ENCODE measurements at places on chromosomes 1 and 21. TPM values are rescaled to one million over a fixed set of nuclear protein-coding genes. Genes with fewer than 3 reads are reported as not detected.

SELE gene
- total RNA-seq: 1.8 TPM

MPL gene
- 0.29 TPM for total RNA-seq

LINGO4 gene
- total RNA-seq: 0.13 TPM

FCRL6 gene
- not detected for total RNA-seq

UBXN10 gene
- 10.9 TPM for total RNA-seq

DCDC2B gene
- total RNA-seq: not detected

BNIPL gene
- 4.3 TPM for total RNA-seq

CSF3R gene
- 7.8 TPM for total RNA-seq

KIF26B gene
- 2.4 TPM for total RNA-seq

ILDR2 gene
- total RNA-seq: 0.63 TPM

- no peak overlapping the region for H3K4me3 ChIP-seq
- no peaks in the 10 kb centered on the region for H3K36me3 ChIP-seq
- H3K27me3 ChIP-seq: no peaks in the 10 kb centered on the region
- no peak overlapping the region for H3K27ac ChIP-seq
- no peaks in the 10 kb centered on the region for H3K4me1 ChIP-seq
Observed at GRCh38 chr1:216739793-216740192, 16.6 kb upstream of the ESRRG start.

DNA sequence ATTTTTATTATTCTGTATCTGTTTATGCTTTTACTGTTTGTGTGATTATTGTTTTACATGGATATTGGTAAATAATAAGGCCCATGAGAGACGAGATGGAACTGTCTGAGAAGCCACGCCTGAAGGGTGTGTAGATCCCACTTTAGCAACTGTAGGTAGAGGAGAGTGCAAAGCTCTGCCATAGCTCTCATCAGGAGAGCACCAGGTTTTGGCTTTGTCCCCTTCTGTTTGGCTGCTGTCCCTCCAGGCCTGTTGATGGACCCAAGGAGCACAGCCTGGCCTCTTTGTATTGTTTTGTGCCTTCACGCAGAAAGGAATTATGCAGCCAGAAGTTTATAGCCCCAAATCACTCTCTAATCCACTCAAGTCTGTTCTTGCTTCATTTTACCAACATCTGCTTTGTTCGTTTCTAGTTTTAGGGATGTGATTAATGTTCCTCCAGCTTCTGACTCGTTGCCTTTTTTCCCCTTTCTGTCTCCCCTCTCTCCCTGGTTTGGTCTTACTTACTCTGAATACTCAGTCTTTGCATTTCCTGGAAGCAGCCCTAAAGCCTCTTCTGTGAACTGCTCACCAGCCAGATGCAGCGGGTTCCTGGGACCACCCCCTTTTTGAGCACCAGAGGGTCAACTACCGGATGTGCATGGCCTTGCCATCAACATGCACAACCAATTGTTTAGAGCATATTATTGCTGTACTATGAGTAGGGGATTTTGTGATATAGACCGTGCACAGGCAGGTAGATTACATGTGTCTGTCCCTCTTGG is 127.3 kb downstream of the HHAT start:
- DNase-seq: no peak
- H3K36me3 ChIP-seq: no peaks in the 10 kb centered on the region
- no peaks in the 10 kb centered on the region for H3K27me3 ChIP-seq
- no peak overlapping the region for H3K4me3 ChIP-seq
- no peak overlapping the region for H3K27ac ChIP-seq

DNA sequence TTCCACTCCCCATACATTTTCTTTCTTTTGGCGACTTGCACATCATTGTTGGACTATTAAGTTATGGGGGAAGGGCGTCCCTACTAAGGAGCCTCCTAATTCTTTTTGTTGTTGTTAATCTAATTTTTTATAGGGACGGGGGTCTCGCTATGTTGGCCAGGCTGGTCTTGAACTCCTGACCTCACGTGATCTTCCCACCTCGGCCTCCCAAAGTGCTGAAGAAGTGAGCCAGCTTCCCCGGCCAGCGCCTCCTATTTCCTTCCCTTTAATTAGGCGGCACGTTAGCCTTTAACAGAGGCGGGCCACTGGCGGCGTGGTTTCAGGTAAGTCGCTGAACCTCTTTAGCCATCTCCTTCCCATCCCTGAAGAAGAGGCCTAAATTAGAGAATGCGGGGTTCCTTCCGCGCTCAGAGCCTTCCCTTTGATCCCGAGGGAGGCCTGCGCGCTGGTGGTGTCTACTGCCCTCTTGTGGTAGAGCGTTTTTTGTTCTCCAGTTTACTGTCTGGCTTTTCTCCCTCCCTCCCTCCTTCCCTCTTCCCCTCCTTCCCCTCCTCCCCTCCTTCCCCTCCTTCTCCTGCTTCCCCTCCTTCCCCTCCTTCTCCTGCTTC is 38.1 kb downstream of the TNFRSF9 start:
- H3K27me3 ChIP-seq: no peaks in the 10 kb centered on the region
- H3K4me3 ChIP-seq: no peak overlapping the region
- H3K36me3 ChIP-seq: no peaks in the 10 kb centered on the region
- H3K4me1 ChIP-seq: no peaks in the 10 kb centered on the region
- peak; percentile 50 for DNase-seq

DNA sequence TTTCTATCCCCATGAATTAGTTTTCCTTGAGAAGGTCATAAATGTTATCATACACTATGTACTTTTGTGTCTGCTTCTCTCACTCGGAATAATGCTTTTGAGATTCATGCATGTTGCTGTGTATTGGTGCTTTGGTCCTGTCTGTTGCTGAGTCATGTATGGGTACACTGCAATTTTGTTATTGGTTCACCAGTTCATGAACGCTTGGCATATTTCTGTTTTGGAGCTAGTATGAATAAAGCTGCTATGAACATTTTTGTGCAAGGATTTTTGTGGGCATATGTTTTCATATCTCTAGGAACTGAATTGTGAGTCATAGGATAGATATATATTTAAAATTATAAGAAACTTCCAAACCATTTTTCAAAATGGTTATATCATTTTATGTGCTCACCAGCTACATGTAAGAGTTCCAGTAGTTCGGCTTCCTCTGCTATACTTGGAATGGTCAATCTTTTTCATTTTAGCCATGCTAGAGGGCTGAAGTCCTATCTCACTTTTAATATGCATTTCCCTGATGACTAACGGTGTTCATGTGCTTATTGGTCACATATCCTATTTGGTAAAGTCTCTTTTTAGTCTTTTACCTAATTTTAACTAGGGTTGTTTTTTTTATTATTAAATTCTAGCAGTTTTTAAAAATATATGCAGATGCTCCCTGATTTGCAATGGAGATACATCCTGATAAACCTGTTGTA is 38.2 kb downstream of the ETS2 start:
- H3K4me3 ChIP-seq: no peak overlapping the region
- no peaks in the 10 kb centered on the region for H3K36me3 ChIP-seq
- no peak for DNase-seq
- H3K27ac ChIP-seq: no peak overlapping the region
- H3K4me1 ChIP-seq: no peaks in the 10 kb centered on the region
- H3K27me3 ChIP-seq: no peaks in the 10 kb centered on the region

DNA sequence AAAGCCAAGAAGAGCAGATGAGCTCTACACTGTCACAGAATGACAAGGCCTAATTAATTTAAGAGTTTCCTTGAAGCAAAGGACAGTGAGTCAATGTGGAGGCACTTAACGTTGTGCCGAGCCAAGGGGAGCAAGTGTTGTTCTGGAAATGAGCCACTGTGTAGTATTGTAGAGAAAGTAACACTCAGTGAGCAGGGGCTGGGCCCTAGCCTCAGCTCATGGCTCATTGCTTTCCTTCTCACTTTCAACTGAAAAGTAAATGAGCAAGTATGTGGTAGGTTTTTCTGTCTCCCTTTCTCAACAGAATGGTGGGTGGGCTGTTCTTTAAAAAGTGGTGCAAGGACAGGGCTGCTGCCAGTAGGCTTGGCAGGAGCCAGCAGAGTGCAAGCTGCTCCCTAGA is 11.8 kb upstream of the KIAA0040 start:
- no peaks in the 10 kb centered on the region for H3K36me3 ChIP-seq
- peak; percentile 54 for DNase-seq
- no peak overlapping the region for H3K27ac ChIP-seq
- H3K27me3 ChIP-seq: no peaks in the 10 kb centered on the region
- H3K4me3 ChIP-seq: no peak overlapping the region

GRCh38 chr21:25640202-25640942 is 1.3 kb downstream of the JAM2 start:
- DNase-seq: peak; percentile 14
- H3K4me1 ChIP-seq: peaks cover 9% of the 10 kb centered on the region
- peak overlapping the region; percentile 81 for H3K27ac ChIP-seq
- H3K27me3 ChIP-seq: no peaks in the 10 kb centered on the region
- H3K36me3 ChIP-seq: no peaks in the 10 kb centered on the region

DNA sequence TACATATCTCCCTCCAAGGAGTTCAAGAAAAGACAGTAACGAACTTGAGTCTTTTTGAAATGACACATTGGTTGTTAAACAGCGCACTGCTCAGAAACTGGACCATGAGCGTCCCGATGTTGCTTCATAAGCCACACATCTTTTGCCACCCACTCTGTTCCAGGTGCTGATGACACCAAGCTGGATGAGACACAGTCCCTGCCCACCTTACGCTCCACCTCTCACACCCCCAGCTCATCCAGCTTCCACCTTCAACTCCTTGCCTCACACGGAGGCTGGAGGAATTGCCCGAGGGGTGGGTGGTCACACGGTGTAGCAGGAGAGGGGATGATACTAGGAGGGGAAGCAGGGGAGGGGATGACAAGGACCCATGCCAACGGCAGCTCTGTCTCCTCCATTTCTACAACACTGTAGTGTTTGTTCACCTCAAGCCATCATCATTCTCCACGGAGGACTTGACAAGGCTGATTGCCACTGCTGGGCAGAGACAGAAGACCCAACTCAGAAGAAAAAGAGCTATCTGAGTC is 148.5 kb upstream of the TNR start:
- H3K27ac ChIP-seq: no peak overlapping the region
- no peak for DNase-seq
- H3K27me3 ChIP-seq: no peaks in the 10 kb centered on the region
- H3K4me3 ChIP-seq: no peak overlapping the region

- H3K4me3 ChIP-seq: no peak overlapping the region
- no peaks in the 10 kb centered on the region for H3K27me3 ChIP-seq
- no peak overlapping the region for H3K27ac ChIP-seq
- H3K36me3 ChIP-seq: no peaks in the 10 kb centered on the region
- no peak for DNase-seq
Observed at GRCh38 chr1:39886757-39887231, 3.5 kb upstream of the TRIT1 start.

- H3K27ac ChIP-seq: no peak overlapping the region
- no peak overlapping the region for H3K4me3 ChIP-seq
- no peaks in the 10 kb centered on the region for H3K27me3 ChIP-seq
- DNase-seq: no peak
- no peaks in the 10 kb centered on the region for H3K36me3 ChIP-seq
Observed at GRCh38 chr1:219566951-219567947, 45.7 kb downstream of the ZC3H11B start.

DNA sequence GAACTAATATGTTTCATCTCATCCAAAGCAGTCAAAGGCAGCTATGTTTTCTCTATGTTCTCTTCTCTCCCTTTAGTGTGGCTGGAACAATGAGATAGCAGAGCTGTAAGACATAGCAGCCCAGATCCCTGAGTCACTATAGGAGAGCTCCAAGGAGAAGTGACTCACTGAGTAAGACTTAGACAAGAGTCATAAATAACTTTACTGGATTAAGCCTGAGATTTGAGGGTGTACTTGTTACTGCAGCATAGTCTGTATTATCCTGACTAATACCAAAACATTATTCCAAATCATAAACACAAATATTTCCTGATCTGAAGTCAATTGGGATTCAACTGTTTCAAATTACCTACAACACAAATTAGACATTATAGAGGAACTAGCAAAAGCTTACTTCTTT is 3.9 kb downstream of the KRTAP19-8 start:
- no peaks in the 10 kb centered on the region for H3K27me3 ChIP-seq
- no peak overlapping the region for H3K27ac ChIP-seq
- DNase-seq: no peak
- H3K36me3 ChIP-seq: no peaks in the 10 kb centered on the region
- no peaks in the 10 kb centered on the region for H3K4me1 ChIP-seq
- no peak overlapping the region for H3K4me3 ChIP-seq

GRCh38 chr1:32991386-32991785 is 26.8 kb upstream of the RNF19B start:
- H3K27me3 ChIP-seq: no peaks in the 10 kb centered on the region
- DNase-seq: no peak
- H3K27ac ChIP-seq: peak overlapping the region; percentile 82
- H3K36me3 ChIP-seq: no peaks in the 10 kb centered on the region
- H3K4me3 ChIP-seq: no peak overlapping the region

DNA sequence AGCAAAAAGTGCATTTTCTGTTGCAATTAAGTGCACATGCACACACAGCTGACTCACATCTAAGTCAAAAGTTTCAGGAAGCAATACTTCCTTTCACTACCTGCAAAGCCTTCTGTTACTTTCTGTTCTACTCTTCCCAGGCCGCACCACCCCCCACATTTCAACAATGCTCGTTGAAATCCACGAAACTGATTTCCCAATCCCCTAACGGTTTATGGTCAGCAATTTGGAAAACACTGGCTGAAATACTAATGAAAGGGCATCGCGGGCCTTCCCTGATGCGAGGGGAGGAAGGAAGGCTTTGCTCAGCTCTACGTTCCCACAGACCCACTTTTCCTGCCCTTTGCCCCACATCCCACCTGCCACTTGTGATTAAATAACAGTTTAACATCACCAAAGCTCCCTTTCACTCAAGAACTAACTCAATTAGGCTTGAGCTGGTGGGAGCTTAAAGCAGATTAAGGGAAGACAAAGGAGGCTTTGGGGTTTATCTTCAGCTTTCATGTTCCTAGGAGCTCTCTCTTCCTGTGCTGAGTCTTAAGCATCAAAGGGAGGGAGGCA is 243.2 kb upstream of the RAB4A start:
- DNase-seq: peak; percentile 38
- no peaks in the 10 kb centered on the region for H3K27me3 ChIP-seq
- no peaks in the 10 kb centered on the region for H3K36me3 ChIP-seq
- H3K4me1 ChIP-seq: no peaks in the 10 kb centered on the region

DNA sequence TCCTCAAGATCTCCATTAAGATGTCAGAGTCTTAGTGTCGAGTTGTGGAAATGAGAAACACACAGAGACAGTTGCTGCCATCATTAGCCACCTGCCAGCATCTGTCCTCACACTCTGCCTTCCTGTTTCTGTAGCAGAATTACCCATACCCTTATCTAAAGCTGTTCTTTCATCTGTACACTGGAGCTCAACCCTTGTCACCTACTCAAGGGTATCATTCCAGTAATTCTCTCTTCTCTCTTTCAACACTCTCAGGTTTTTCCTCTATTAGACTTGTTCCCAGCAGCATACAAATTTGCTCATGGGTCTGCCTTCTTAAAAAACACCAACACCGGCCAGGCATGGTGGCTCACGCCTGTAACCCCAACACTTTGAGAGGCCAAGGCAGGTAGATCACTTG is 27.4 kb upstream of the RNF2 start:
- H3K27ac ChIP-seq: no peak overlapping the region
- H3K4me1 ChIP-seq: no peaks in the 10 kb centered on the region
- no peak overlapping the region for H3K4me3 ChIP-seq

- H3K4me1 ChIP-seq: no peaks in the 10 kb centered on the region
- DNase-seq: no peak
- H3K27ac ChIP-seq: no peak overlapping the region
- H3K27me3 ChIP-seq: no peaks in the 10 kb centered on the region
Observed at GRCh38 chr1:101376121-101377083, 139.6 kb downstream of the S1PR1 start.
